BJ (cell line): ENCODE measurements at places on chromosomes 13 and 19.

DNA sequence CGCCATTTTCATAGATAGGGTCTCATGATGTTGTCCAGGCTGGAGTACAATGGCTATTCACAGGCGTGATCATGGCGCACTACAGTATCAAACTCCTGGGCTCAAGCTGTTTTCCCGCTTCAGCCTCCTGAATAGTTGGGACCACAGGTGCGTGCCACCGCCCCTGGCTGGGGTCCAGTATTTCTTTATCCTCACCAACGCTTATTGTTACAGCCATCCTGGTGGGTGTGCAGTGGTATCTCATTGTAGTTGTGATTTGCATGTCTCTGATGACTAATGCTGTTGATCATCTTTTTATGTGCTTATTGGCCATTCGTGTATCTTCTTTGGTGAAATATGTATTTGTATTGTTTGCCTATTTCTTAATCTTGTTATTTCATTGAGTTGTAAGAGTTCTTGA lies 49.0 kb downstream of the SIPA1L3 start:
- DNase-seq: no peak

DNA sequence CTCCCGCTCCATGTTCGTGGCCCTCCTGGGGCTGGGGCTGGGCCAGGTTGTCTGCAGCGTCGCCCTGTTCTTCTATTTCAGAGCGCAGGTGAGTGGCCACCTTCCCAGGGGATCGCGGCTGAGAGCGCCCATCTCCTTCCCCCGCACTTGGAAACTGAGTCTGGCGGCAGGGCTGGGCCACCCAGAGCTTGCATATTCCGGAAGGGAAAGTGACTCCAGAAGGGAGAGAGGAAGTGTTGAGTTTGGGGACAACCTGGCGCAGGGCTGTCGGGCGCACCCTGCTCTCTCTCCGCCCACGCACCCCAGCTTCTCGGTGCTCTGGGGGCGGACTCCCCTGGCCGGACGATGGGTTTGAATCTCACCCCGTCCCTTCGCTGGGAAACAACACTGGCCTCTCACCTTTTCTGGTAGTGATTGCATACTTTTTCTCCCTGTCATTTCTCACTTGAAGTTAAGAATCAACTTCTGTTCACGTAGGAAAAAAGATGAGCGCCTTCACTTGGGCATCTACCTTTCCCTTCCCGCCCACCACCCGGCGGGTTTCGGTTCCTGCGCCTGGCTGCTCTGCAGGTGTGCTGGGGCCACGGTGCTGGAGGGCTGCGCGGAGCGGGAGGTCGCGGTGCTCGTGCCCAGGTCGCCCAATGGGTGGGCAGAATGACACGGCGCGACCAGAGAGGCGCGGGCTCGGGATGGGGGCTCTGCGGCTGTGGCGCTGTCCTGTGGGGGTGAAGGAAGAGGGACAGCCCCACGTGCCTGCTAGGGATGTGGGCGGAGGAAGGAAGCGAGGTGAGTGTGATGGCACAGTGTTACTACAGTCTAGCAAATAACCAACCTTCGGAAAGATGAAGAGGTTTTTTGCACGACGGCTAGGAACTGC lies 721 bp downstream of the TNFSF11 start:
- DNase-seq: no peak

- no peak for DNase-seq
Measured at GRCh38 chr19:50723069-50723468, at the start of gene CLEC11A. Gene CLEC11A (plus strand): TSS chr19:50723364. CDS start chr19:50723526, 162 bp downstream.

- DNase-seq: no peak
Measured at GRCh38 chr13:51856998-51857397, 4.8 kb upstream of the CCDC70 start.

- peak; percentile 25 for DNase-seq
Measured at GRCh38 chr13:112697756-112698655, 8.2 kb downstream of the ATP11A start.

GRCh38 chr19:38683393-38684077 lies 36.1 kb downstream of the ACTN4 start:
- no peak for DNase-seq

DNA sequence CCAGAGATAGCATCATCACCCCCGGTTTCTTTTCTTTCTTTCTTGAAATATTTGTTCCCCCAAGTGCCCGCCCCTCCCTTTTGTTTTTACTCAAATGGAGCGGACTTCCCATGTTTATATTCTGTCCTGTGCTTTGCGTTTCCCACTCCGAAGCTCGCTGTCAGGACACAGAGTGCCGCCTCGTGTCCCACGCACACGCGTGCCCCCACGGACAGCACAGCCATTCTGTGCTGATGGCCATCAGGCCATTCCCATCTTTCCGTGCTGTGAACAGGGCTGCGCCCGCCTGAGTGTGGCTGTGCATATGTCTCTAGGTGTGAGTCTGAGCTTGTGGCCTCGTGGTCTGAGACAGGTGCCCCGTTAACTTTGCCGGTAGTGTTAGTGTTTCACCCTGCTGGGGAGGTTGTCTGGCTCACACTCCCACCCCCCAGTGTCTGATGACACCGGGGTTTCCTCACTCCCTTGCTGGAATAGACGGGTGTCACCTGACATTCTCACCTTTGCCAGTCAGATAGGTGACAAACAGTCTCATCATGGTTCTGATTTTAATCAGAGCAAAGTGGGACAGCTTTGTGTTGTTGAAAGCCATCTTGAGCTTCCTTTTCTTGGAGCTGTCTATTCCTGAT lies 6.9 kb downstream of the PAK4 start:
- DNase-seq: no peak

DNA sequence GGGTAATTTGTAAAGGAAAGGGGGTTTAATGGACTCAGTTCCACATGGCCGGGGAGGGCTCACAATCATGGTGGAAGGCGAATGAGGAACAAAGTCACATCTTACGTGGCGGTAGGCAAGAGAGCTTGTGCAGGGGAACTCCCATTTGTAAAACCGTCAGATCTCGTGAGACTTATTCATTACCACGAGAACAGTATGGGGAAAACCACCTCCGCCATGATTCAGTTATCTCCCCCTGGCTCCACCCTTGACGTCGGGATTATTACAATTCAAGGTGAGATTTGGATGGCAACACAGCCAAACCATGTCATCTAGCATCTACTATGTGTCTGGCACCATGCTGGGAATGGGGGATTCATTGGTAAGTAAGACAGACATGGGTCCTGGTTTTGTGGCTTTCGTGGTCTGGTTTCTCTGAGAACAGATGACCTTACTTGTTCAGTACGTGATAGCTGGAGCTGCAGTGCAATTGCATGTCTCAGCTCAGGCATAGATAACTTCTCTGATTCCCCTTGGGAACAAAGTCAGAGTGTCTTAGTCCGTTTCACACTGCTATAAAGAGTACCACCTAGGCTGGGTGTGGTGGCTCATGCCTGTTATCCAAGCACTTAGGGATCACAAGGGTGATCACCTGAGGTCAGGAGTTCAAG lies 8.3 kb downstream of the ZNF554 start:
- no peak for DNase-seq

DNA sequence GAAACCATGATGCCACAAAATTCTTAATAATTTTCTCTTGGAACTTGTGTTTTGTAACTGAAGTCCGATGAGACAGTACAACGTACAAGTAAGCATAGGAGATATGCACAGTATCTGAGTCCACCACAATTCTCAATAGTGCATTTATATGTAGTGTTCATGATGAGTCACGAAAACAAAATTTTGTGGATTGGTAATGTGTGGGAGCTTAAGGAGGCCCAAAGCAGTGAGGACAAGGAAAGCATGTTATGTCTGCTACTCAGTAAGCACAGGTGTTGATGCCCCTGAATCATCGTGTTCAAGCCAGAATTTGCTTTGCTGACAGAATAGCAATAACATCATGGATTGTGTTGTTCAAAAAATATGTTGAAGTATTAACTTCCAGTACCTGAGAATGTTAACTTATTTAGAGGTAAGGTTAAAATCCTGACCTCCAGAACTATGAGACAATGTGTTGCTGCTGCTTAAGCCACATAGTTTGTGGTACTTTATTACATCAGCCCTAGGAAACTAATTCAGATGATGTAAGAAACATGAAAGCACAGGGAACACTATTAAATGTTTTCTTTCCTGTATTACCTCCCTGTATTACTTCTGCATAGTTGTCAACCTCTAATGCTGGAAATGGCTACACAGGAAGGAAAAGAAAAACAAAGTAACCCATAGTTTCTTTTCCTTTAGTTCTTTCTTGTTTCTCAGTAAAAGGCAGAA lies 201.3 kb downstream of the SLITRK6 start:
- no peak for DNase-seq

DNA sequence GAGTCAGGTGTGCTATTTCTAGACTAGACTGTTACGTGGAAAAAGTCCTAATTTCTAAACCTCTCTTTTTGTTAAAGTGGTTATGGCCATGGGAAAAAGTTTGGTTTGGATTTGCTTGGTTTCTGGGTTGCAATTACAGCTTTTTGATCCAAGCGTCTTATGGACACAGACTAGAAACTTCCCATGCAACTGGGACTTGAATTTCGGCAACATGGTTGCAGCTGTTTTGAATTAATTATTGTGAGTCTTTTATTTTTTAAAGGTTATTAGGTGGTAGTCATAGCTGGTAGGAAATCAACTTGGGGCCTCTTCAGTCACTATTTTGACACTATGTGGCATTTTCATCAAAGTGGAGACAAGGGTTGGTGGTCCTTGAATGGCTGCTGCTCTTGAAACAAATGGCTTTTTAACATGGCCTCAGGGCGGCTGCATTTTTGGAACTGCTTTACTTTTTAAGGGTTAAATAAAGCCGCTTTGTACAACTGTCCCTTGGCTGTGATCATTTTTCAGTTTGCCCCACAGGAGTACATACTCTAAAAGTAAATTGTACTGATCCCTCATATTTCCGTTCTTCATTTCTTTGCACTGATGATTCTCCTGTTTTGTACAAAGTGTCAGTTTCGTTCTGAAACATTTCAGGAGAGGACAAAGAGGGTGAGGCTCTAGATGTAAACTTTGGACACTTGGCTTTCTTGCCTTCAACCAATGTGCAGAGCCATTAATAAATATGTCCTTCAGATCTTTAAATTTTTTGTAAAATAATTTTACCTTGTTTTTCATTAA lies 15.9 kb downstream of the HNRNPM start:
- DNase-seq: no peak

DNA sequence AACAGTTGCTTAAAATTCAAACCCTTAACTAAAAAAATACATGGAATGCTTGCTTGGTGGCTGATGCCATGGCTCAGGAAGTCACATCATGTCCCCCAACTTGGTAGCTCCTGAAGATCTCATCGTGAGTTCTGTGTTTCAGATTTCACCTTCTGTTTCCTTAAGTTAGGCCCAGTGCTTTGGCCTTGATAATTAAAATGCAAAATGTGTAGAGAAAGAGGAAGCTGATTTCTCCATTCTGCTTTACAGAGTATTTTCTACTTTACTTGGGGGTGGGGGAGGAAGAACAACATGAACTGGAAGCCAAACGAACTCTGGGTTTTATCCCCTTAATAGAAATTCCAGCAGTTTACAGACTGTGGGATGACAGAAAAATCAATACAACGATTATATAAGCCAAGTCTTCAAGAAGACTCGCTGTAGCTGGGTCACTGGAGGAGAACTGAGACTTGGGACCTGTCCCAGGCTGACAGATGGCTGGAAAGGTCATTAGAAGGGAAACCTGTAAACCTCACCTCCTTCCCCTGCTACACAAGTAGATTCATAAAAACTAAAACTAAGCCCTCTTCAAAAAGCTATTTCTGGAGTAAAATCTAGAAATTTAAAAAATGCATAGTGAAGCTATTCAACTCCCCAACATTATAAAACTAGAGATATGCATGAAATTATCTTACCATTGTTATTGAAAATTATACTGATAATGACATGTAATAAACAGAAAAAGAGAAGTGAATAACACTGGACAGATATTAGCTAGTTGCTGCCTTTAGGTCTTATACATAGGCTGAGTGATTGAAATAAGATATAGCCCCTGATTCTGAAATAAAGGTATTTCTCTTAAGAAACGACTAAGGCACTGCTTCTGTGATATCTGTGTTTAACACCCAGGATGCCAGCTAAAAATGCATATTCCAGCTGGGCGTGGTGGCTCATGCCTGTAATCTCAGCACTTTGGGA lies 22.1 kb upstream of the GGACT start:
- DNase-seq: no peak

DNA sequence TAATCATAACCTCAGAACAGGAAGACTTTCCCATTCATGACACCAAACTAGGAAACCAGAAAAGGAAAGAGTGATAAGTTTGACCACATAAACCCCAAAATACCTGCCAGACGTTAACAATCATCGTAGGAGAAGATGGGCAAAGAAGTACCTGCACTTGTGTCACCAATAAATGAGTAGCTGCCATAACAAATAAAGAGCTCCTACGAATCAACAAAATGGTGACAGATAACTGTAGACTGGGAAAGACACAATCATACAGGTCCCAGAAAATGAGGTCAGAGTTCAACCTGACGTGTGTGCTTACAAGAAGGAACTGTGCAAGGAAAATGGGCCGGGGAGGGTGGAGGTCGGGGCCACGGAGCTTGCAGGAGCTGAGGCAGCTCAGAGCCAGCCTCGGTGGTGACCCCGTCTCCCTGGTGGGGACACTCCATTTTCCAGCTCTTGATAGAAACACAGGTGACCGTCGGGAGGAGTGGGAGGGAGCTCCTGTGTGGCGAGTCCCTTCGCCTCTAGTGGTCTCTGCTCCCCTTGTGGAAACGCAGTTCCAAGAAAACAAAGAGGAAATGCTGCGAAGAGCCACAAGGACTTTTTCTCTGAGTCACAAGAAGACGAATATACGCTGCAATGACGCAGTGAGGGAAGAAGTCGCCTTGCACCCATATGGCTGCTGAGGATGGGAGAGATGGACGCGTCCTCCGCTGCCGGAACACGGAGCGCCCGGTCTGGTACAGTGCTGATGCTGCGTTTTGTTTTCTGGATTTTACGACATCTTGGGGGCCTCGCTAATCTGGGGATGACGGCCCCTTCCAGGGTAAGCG lies 9.5 kb downstream of the PIP5K1C start:
- no peak for DNase-seq

GRCh38 chr13:55000043-55000442 lies 1971.4 kb downstream of the OLFM4 start:
- DNase-seq: no peak

- no peak for DNase-seq
Measured at GRCh38 chr13:109778102-109778542, 8.3 kb downstream of the IRS2 start.

DNA sequence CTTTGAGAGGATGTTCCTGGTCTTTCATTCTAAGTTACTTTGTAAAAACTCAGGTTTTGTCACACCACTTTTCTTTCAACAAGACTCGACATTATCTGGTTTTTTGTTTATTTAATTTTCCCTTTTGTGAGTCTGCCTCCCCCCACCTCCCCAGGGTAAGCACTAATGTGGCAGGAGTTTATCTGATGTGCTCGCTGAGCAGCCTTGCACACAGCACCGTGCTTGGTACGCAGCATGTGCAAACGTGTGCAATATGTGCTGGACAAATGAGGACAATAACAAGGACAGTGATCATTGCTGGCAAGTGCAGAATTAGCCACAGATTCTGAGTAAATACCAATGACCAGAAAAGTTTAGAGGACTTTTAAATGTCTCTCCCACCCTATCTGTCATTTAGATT lies 391.4 kb downstream of the IRS2 start:
- no peak for DNase-seq
